ENCODE measurements at places on chromosomes 12 and 14.

DNA sequence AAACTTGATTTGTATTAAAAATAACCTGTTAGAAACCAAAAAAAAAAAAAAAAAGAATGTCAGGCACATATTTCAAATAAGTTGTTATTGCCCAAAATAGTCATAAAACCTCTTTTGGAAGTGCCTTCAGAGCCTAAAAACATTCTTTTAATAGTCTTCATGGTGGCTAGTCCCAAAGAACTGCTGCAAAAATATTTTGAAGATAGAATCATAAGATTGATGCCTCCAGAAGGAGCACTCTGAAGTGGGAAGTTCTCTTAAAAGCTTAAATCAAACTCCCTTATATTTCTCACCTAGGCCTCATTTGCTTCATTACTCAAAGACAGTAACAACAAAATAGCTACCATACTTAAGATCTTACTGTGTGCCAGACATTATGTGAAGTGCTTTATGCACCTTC lies 27.2 kb upstream of the NT5DC3 start:
- DNase-seq = no peak

DNA sequence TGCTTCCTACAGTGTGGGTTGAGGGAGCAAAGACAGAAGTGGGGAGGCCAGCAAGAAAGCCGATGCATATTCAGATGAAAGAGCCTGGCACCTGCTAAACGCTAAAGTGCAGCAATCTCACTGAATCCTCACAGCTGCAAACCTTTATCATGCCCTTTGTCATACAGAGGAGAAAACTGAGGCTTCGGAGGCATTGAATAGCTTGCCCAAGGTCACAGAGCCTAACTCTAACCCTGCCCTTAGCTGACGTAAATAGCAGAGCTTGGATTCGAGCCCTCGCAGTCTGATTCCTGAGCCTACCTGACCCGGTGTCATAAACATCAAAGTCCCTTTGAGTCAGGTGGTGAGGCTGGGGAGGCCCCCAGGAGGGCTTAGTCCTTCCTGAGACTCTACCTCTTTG lies 54.9 kb downstream of the CMKLR1 start:
- no peak for DNase-seq

DNA sequence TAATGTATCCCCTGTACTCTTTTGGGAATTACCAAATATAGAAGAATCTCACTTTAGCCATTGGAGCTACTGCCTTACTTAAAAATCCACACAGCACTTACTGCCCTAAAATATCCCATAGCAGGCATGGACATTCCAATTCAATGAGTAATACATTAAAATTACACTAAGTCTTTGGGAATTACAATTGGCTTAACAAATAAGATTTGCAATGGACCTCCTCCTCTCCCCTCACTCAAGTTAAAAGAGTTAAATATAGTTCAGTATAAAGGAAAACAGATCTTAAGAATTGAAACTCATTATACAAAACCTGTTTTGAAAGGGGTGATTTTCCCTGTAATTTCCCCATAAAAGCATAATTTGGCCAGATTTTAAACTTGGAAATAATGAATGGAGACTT lies 477.1 kb downstream of the SLC16A7 start:
- no peak for DNase-seq

DNA sequence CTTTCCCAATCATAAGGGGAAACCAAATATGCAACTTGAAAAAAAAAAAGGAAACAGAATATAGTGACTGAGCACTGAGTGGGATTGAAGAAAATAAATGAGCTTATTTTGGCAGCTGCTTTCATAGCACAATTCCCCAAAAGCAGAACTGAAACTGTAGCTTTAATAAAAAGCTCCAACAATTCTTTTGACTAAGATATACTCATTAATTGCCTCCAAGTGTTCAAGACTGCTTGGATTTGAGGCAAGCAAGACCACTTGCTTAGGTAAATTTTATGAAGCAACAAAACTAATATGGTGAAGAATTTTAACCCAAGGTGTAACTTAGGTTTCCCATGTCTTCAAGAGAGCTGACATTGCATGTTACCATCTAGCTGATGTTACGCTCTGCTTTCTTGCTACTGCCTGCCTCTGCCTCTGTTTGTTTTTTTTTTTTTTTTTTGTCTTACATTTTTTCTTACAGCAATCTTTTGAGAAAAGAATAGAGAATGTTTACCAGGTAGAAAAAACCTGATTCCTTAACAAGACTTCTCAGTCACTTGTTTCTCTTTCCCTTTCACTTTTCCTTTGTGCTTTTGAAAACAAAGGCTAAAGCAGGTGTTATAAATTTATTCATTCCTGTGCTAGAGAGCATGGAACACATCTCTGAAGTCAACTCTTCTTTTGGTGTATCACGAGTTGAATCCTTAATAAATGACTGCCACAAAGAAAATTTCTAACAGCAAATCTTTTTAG lies 134.4 kb downstream of the BCAT1 start:
- DNase-seq = no peak

- DNase-seq = no peak
These were observed 501.2 kb downstream of the GALC start for GRCh38 chr14:87491816-87492215.

DNA sequence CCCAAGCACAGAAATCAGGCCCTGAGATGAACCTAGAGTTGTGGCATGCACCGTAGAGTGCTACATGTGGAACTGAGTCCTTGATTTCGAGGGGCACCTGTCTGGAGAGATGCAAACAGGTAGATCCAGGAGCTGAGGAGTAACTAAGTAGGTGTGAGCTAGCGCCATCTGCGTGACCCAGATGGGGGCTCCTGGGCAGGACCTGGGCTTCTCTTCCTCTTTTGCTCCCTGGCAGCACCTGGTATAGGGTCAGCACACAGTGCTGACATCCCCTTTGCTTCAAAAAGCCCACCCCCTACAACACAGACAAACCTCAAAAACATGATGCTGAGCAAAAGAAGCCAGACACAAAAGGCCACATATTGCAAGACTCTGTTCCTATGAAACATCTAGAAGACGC lies 65.8 kb downstream of the PITPNM2 start:
- no peak for DNase-seq

DNA sequence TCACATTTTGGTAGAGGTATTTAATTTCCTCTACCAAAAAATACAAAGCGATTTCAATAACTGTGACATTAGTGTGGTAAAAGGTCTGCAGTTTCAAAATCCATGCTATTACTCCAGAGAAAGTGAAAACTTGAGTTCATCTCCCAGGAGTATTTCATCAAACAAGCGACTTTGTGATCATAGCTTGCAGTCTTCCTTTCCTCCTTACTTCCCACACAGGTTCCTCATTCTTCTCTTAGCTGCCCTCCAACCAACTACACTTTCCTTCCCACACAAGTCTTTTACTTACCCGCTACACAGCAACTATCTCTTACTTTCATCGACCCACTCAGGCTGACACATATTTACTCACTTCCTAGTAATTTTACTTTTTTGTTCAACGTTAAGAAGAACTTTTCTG lies 413.4 kb upstream of the USP15 start:
- no peak for DNase-seq

- DNase-seq = no peak
These were observed 54.5 kb downstream of the C12orf75 start for GRCh38 chr12:105384916-105385535.

- DNase-seq = no peak
These were observed 671 bp downstream of the ESYT1 start for GRCh38 chr12:56128670-56129205.

GRCh38 chr14:99615497-99616157 lies 11.6 kb upstream of the CCDC85C start:
- no peak for DNase-seq

DNA sequence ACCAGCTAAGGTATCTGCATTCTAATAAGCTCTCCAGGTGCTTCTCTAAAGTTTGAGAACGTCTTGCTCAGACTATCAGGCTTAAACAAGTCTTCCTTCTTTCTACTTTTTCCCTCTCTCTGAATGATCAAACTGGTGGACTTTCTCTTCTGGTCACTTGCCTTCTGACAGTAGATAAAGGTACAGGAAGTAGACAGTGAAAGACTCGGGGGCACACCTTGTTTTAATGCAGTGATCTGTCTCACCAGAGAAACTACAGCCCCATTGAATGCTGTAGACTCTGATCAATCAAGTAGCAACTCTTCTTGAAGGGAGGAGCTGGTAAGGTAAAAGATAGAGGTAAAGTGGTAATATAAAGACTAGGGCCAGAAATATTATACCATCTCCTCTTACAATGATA lies 48.1 kb upstream of the ATXN7L3B start:
- DNase-seq = no peak

DNA sequence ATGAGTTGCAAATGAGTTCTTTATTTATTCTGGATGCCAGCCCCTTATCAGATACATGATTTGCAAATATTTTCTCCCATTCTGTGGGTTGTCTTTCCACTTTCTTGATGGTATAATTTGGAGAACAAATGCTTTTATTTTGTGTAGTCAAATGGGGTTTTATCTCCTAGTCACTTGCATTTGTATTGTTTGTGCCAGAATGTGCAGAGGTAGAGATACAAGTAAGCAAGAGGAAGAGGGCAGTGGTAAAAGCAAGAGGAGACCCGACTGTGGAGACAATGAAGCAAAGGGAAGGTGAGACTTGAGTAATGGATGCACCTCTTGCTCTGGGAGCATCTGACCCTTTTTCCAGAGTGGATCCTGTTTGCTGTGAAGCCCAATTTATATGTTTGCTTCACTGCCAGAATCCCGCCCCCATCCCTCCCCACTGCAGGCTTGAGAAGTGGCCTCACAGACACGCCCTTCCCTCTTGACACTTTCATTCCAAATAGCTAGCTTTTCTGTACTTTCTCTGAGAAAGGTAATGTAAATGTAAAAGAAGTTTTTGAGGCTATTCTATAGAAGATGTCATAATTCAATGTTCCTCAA lies 786 bp upstream of the PFKM start:
- no peak for DNase-seq

DNA sequence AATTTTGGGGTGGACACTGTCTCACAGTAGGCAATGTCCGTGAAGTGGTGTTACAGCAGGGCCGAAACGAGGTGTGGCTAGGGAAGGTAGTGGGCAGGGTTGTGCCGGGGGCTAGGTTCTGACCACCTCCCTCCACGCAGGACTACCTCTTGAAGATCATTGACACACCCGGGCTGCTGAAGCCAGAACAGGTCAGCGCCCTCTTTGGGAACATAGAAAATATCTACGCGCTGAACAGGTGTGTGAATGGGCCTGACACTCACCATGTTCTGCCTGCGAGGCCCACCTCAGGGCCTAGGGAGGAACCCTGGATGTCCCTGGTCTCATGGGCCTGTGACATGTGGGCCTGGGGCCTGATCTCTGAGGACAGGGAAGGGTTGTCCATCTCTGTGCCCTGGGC lies 24.6 kb downstream of the PLEKHG3 start:
- DNase-seq = no peak

DNA sequence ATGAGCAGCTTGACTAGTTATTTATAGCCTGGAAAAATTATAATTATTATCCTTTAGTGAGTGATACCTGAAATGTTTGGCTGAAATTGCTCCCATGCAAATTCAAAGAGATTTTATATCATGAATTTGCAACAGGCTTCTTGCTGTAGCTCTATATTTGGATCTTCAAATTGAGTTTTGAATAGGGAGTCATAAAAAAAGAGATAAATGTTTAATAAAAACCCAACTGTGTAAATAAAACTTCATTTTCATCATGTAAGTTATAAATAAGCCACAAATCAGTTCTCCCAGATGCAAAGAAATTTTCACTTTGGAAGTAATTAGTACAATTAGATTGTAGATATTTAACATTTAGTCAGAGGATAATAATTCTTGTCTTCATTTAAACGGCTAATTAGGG lies at the start of gene TAS2R8:
Gene TAS2R8, minus strand, starts transcription at position 101 of the 400 bp plus-strand sequence. CDS start 306 bp downstream, outside the sequence.
- DNase-seq = no peak

DNA sequence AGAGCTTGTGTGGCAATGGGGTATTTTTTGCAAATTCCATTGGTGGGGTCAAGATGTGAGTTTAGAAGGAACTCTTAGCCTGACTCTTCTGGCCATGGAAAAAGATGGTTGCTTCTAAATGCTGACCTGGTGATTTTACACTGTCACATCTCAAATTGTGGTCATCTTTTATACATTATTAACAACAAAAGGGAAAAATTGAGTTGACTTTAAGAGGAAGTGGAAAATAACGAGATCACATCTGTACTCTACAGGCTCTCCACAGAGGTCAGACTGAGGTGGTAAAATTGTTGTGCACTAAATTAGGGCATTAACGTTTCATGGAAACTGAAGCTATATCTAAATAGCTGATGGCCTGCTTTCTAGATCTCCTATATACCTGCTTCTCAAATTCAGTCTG lies 44.7 kb downstream of the PTPN11 start:
- no peak for DNase-seq

GRCh38 chr12:108542320-108542719 lies 18.7 kb downstream of the SART3 start:
- DNase-seq = no peak

DNA sequence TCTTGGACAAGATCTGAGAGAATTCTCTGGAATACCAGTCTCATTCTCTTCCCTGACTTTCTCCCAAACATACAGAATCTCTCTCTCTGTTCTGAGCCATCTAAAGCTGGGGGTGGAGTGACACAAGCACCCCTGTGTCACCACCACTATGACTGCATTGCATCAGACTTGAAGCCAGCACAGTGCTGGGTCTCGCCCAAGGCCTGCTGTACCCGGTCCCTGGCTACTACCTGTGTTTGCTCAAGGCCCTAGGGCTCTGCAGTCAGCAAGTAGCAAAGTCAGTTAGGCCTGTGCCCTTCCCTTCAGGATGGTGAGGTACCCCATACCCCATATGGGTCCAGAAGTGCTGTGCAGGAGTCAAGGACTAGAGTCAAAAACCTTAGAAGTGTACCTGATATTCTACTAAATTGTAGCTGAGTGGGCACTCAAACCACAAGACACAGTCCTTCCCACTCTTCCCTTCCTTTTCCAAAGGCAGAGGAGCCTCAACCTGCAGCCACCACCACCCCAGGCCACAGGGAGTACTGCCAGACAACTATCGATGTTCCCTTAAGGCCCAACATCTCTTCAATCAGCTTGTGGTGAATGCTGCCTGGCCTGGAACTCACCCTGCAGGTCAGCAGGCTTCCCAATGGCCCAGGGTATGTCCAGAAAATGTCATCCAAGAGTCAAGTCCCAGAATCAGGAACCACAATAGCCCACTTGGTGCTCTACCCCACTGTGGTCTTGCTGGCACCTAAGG lies 21.2 kb upstream of the RDH16 start:
- DNase-seq = no peak

DNA sequence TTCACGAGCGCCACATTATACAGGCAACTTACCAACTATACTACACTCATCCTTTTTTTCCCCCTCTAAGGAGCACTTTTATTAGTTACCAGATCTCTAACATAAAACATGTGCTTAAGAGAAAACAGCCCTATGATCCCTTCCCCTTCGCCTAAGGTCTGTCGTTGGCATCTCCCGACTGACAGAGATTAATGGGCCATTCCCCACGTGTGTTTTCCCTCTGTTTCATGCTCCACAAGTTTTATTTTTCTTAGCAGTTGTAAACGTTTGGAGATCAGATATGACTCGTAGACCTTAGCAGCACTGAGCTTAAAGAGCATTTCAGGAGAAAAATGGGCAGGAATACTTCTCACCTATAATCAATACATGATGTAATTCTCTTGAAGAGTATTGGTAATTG lies 51.4 kb upstream of the FZD10 start:
- DNase-seq = no peak

GRCh38 chr12:92929983-92930382 lies 888 bp upstream of the EEA1 start:
- no peak for DNase-seq

Measured in esophagus squamous epithelium (tissue), 5 donors.